Brain pericyte (primary cell): ENCODE measurements at places on chromosomes 2 and 18.

DNA sequence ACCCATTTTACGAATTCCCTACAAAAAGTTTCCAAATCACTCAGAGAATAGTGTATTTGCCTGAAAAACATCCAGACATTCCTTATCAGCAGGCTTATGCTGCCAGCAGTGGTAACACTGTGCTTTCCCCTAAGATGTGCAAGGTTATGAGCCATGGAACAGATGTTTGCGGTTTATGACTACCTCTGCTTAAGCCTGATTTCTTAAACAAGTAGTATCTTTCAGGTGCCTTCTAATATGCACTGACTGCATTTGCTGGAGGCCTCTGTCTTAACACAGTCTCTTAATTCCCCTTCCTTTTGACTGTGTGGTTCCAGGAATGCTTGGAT, 54.8 kb downstream of the CDC42EP3 start:
- DNase-seq, result no peak

DNA sequence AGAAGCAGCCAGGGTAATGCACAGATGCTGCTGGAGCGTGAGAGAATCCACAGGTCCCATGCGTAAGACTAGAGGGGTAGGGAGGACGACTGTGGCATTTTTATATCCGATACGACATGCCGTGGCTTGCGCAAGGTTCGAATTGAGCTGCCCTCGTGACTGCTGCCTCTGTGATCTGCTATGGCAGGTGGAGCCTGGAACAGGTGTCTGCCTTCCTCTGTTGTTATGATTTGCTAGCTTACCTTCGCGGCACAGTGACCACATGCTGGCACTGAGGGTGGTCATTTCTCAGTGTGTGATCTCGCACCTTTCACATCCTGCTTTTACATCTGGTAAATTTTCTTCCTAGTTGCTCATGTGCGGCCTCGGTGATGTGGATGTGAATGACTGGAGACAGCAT, 240.2 kb downstream of the ALPK2 start:
- DNase-seq, result no peak

DNA sequence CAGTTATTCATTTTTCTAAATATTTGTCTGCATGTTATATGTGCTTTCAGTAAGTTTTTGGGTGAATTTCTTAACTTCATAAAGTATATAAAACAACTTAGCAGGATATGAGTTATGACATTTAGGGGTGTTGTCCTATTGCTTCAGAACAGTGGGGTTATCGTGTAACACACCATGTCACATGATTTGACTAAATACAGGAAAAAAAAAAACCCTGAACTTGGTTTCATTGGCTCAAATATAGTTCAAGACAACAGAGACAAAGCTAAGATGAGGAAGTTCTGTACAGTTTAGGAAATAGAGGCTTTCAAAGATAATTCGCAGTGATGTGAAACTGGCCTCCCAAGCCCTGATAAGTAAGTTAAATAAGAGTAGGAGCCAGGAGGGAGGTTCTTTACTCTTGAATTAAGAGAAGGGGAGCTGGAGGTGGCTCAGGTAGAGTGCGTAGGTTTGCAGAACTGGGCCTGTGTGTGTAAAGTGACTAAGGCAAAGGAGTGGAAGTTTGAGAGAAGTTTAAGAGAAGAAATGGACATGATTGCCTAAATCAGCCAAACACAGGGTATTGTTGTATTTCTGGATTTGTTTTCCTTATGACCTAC, 53.9 kb downstream of the LIMS1 start:
- no peak for DNase-seq

- DNase-seq, result no peak
Measured at GRCh38 chr2:233837694-233838229, 16.6 kb downstream of the HJURP start.

DNA sequence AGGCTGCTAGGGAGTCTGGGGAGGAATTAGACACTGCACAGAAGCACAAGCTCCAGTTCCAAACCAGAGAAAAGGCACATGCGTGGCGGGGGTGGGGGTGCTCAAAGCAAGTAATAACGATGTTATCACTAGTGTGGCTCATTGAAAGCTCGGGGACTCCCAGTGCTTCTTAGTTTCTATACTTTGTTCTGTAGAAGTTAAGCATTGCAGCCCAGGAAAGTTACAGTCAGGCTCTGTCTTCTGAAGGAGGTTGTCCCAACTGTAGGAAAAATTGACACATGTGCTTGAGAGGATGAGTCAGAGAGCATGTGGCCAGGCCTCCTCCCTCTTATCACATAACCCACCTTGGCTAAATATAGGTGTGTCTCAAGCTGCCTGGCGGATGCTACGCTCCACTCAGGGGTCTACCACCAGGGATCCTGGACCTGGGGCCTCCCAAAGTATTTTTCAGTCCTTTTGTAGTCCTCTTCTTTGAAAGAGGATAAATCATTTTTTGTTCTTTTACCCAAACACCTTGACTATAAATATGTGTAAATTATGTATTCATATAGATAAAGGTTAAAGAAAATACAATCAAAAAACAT, 3.8 kb downstream of the GALNT5 start:
- DNase-seq, result no peak

- DNase-seq, result no peak
Measured at GRCh38 chr2:184114439-184114838, 483.9 kb upstream of the ZNF804A start.

DNA sequence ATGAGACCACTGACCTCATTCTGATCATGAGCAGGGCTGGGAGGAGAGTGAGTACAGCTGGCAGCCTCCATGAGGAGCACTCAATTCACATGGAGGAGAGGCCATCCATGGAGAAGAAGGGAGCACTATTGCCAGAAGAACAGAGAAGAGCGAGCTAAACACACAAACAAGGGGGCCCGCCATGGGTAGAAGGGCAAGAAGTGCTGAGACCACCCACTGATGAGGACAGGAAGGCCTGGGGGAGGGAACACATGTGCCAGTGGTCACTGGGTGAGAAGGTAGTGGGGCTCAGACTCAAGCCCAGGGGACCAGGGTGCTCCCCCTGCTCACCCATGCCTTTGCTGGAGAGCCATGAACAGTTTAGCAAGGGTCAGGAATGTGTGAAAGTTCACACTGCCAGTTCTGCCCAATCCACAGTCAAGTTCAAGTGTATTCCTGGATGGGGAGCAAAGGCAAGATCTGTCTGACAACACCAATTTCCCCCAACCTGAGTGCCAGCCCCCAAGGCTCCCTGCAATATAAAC, 57.7 kb downstream of the TTC32 start:
- DNase-seq, result no peak

GRCh38 chr2:216546641-216547403, 48.2 kb downstream of the RPL37A start:
- no peak for DNase-seq

- DNase-seq, result no peak
Measured at GRCh38 chr2:16006537-16007166, 66.3 kb downstream of the MYCN start.

GRCh38 chr18:22412176-22412911, 5.4 kb downstream of the CTAGE1 start:
- DNase-seq, result no peak

DNA sequence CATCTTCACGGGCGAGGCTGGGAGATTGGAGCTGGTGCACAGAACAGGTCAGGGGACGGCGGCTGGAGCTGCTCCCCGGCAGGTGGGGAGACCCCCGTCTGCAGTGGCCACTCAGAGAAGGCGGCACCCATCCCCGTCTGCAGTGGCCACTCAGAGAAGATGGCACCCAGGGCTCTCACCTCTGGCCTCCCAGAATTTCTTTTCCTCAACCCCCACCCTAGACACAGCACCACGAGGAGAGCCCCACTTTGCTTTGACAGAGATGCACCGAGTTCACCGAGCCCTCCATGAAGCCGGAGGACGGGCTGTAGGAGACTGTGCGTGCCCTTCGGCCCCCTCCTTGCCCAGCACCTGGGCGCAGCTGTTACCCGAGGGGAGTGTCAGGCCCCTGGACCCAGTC, 201.6 kb upstream of the SALL3 start:
- no peak for DNase-seq

GRCh38 chr2:95258271-95258670, 16.0 kb upstream of the PROM2 start:
- DNase-seq, result no peak

GRCh38 chr2:7438855-7439254, 521.6 kb downstream of the RNF144A start:
- DNase-seq, result no peak

- DNase-seq, result no peak
Measured at GRCh38 chr18:47174545-47175116, 1.5 kb downstream of the IER3IP1 start.

- no peak for DNase-seq
Measured at GRCh38 chr18:70411307-70411706, 122.5 kb downstream of the SOCS6 start.

DNA sequence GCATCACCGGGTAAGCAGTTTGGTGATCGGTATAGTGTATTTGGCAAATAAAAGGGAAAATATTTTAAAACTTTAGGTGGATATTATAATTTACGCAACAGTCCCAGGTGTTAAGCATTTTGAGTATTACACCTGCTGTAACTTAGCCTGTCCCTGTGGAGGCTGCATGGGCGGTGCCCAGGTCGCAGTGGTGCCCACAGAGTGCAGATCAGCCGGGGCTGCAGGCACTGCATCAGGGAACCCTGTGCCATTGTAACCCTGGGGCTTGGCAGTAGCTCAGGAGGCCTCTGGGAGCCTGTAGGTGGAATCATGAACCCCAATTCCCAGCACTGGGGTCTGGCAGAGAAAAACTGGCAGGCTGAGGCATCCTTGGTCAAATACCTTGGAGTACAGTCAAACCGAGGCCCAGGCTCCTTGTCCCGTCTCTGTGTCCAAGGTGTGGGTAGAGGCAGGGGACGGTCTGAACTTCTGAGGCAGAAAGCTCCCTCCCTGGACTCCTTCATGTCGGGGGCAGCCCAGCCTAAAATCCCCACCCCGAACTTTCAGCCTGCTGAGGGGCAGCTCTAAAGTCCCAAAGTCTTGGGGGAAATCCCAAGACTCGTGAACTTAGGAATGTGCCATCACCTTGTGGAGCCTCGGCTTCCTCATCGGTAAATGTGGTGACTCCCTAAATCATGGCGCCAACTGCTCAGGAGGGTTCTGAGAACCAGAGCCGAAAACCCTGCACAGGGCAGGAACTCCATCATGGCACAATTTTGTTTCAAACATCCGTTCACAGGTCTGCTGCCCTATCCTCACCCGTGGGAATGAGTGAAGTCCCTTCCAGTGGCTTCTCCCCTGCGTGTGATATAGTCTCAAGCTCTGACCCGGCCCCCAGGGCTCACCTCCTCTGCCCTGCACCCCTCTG, 85.7 kb downstream of the INHBB start:
- no peak for DNase-seq

- no peak for DNase-seq
Measured at GRCh38 chr2:56456791-56457190, 273.0 kb downstream of the CCDC85A start.
